ENCODE measurements at places on chromosomes 4 and X.

DNA sequence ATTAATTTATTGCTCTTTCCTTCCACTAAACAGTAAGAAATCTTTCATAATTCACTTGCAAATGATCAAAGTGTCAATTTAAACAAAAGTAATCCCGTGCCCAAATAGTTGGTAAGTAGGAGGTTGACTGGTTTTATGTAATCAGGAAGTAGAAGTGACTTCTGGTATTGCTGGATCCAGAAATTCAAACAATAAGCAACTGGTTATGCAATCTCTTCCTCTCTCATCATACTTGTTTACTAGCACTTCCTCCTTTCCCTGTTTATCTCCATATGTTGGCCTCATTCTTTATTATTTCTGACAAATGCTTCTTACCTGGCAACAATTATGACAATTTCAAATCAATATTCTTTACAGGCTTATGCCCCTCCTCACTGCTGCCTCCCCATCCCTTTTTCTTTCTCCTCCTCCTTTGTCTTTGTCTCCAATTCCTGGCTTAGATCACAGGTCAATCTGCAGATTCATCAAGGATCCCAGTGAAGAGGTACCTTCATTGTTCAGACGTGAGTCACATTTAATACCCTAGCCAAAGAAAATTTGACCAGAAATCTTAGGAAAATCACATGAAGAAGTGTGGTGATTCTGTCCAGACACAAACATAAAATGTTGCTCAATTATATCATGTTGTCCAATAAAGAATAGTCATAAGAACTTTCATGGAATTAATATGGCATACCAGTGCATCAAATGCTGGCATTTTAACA is 323.2 kb upstream of the PCDH7 start:
- no peak for DNase-seq

DNA sequence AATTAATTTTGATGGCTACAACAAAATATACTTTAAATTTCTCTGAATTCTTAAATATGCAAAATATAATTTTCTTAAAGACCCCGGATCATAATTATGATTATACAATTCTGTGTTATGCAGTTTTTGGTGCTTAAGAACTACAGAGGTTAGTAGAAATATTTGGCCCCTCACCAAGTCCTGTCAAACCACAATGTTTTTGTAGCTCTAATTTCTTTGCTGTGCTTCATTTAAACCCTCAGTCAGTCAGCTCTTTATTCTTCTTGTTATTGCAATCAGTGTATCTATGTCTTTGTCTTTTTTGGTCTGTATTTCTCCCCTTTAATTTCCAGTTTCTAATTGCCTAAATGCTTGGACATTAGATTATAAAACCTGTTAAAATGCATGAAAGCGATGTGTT is 186.1 kb downstream of the CAMK2D start:
- no peak for DNase-seq

DNA sequence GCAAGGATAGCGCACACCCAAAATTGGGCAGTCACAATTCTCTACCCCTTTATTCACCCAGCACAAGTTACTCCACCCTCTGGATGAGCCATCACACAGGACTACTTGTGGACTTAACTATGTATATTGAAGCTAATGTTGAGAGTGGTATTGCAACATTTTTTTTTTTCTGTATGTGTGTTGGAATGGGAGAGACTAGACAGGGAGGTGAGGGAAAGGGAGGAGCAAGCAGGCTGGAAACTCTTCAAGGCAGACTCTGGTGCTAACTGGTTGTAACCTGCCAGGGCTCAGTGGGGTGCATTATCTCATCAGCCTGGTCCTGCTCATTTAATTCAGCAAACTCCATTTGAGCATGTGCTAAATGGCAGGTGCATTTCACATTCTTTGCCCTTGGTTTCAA is 18.4 kb upstream of the CWH43 start:
- DNase-seq = no peak

- DNase-seq = no peak
These were observed 365.7 kb downstream of the FGF13 start for GRCh38 chrX:138345801-138346200.

DNA sequence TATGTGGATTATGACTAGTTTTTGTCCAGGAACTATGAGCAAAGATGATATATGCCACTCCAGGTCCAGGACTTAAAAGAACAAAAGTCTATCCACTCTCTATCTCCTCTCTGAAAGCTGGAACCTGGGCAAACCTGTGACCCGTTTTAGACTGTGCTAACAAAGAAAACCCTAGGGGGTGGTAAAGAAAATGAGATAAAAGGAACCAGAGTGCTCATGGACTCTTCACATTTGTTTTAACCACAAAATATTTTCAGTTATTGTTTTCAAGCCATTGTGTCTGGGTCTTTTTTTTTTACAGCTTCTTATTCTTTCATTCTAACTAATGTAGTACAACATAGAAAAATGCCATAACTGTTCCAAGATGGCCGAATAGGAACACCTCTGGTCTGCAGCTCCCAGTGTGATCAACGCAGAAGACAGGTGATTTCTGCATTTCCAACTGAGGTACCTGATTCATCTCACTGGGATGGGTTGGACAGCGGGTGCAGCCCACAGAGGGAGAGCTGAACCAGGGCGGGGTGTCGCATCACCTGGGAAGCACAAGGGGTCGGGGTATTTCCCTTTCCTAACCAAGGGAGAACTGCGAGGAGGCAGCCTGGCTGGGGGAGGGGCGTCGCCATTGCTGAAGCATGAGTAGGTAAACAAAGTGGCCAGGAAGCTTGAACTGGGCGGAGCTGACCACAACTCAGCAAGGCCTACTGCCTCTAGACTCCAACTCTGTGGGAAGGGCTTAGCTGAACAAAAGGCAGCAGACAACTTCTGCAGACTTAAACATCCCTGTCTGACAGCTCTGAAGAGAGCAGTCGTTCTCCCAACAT is 45.1 kb downstream of the CHM start:
- no peak for DNase-seq

GRCh38 chrX:139890991-139891700 is 41.7 kb downstream of the ATP11C start:
- no peak for DNase-seq

DNA sequence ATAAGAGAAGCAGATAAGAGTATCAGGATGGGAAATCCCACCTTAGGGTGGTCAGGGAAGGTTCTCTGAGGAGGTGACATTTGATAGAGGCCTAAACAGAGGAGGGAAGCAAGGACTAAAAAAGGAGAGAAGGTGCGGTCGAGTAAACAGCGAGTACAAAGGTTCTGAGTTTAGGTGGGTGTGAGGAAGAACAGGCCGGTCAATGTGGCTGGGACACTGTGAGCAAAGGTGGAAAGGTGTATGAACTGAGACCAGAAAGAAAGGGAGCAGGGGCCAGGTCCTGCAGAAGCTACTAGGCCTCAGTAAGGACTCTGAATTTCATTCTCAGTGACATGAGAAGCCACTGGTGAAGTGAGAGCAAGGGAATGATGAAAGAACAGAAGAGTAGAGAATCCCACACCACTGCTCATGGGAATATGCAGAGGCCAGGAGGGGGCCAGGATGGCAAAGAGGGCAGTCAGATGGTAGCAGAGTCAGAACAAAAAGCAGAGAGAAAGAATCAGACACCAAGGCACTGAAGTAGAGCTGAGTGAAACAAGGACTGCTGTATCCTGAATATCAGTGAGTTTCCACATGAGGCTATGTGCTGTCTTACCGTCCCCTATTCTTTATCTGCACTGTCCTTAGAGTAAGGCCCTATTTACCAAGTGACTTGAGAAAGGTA is 18.0 kb downstream of the PRSS48 start:
- DNase-seq = no peak

DNA sequence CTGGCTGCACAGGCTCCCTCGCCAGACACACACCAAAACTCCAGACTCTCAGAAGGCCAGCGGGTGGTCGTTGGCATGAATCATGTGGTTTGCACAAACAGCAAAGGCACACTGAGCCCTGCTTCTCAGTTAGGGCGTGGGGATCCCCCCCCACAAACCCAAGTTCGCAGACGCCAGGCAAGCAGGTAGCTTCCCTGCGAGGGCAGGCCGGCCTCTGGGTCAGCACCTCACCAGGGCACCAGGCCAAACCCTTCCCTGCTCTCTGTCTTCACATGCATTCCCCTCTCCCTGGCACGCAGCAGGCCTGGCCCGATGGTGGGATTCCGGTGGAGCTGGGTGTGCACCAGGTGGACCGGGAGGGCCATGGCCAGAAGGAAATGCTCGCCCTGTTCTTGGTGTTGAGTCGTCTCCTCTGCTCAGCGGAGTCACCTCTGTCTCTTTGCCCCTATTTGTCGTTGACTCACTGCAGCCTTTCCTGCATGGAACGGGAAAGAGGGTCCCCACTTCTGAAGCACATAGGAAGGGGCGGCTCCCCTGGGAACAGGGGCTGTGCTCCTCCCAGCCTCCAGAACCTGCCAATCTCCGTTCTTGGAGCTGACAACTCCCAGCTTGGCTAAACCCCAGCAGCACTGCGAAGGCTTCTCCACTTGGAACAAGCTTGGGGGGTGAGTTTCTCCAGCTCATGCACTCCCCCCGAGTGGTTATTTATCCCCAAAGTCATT is 51.4 kb downstream of the SORCS2 start:
- no peak for DNase-seq

- no peak for DNase-seq
These were observed 9.6 kb downstream of the PSAPL1 start for GRCh38 chr4:7425124-7425523.

- no peak for DNase-seq
These were observed 1074.2 kb upstream of the INTU start for GRCh38 chr4:126558596-126558995.

DNA sequence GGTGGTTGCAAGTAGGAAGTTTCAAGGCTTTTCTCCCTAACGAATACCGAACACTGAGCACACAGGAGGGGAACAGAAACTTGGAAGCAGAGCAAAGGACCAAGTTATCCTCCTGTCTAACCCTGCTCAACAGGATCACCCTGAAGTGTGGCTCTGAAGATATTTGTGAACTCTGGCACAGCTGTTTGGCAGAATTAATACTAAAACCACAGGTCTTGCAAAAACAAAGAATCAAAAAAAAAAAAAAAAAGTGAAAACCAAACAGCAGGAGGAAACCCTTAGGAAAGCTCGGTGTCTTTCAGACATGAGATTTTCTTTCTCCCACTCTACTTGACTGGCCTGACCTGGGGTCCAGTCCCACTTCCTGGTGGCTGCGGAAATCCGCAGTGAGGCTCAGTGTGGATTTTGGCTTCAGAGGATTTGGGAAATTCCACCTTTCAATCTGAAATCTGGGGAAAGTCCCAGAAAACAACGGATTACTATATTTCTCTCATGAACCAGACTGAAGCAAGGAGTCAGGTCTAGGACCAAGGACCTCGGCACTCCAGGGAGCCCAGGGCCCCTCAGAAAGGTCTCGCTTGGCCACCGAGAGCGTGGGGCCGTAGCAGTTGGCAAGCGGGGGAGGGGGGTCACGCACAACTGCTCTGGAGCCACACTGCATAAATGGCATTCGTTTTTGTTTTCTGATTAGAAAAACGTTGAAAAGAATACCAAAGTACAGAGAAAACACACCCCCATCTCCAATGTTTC is 867 bp downstream of the TIFA start:
- no peak for DNase-seq

DNA sequence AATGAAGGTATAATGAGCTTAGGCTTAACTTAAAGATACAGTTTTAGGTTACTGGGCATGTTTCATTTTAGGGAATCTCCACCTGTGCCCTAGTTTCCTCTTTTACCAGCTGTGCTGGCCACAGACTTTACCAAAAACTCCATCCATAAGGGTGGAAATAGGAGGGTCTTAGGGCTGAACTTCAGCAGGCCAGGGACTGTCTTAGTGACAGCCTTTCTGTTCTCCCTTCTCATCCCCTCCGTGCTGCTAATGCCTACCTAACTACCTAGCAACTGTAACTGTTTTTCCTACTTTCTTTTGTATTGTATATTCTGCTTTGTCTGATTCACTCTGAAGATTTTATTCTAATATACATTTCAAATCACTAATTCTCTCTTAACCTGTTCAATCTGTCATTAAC is 1375.3 kb downstream of the PCDH18 start:
- no peak for DNase-seq

DNA sequence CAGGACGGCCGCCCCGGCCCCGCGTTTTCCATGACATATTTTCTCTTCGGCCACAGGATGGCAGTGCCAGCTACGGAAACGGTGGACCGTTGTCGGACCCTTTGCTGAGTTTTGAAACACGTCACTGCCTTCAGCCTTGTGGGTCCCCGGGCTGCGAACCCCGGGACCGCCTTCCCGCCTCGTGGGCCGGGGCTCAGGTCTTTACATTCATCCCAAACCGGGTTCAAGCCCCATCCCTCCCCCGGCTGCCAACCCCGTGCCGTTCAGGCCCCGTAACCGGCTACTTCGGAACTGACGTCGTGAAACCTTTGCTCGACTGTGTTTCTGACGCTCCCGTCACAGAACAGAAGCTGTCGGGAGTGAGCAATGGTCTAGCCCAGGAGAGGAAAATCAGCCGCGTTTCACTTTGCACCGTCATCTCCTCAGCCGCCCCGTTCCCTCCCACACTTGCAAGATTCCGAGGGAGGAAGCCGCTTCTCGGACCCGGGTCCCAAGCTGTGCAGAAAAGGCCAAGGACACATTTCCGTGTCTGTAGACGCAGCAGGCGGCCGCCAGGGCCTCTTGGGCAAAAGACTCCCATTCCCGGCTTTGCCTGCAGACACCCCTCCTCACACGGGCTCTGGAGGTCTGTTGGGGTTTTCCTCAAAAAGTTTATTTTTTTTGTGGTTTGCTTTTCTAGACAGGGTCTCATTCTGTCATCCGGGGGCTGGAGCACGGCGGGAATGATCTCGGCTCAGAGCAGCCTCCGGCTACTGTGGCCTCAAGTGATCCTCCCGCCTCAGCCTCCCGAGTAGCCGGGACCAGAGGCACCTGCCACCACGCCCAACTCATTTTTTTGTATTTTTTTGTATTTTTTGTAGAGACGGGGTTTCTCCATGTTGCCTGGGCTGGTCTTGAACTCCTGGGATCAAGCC is 41.4 kb upstream of the PPP2R3B start:
- DNase-seq = no peak

DNA sequence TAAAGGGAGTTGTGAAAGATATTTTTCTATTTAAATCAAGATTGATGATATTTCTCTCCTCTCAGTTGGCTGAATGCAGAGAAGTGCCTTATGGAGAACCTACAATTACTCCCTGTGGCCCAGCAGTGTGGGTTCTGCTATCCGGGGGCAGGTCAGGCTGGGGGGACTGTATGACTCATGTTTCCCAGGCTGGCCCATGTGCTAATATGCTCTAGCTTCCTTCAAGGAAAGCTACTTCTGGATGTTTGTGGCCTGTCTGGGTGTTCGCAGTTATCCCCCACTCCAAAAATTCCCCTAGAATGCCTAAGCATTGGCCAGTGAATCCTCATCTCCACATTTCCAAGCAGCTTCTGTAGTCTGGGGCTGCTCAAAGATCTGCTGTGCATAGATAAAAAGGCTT is 58.9 kb upstream of the SPP1 start:
- no peak for DNase-seq

- no peak for DNase-seq
These were observed 178.4 kb upstream of the GPRIN3 start for GRCh38 chr4:89486042-89486441.

GRCh38 chr4:169307576-169307975 is 36.8 kb upstream of the SH3RF1 start:
- DNase-seq = no peak

- peak; percentile 71 for DNase-seq
These were observed 14.8 kb downstream of the PDK3 start for GRCh38 chrX:24479924-24480323.

- DNase-seq = no peak
These were observed 46.8 kb downstream of the HTRA3 start for GRCh38 chr4:8316251-8316771.

GRCh38 chr4:123786920-123787319 is 390.3 kb downstream of the SPRY1 start:
- no peak for DNase-seq
